ENCODE measurements at places on chromosomes 16 and 17.

GRCh38 chr17:16989230-16989952, 17.5 kb upstream of the TNFRSF13B start:
- no peak for DNase-seq

- no peak for DNase-seq
These were observed 341.2 kb upstream of the ZFHX3 start for GRCh38 chr16:73389085-73389484.

DNA sequence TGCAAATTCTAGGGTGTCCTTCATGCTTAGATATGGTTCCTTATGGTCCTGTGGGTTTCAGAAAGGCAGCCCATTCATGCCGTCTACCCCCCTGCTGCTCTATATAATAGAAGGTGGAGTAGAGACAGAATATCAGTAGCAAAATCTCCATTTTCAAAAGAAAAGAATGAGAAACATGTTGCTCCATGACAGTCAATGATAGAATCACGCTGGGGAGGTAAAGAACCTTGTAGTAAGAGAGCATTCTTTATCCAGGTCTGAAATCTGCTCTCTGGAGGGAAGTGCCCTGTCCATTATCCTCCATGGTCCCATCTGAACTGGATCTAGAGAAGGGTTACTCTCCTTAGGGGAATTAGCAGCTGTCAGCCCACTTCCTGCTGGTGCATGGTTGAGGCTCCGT, 272.8 kb downstream of the WWOX start:
- DNase-seq = no peak

GRCh38 chr16:23062524-23062923, 86.7 kb downstream of the USP31 start:
- no peak for DNase-seq

DNA sequence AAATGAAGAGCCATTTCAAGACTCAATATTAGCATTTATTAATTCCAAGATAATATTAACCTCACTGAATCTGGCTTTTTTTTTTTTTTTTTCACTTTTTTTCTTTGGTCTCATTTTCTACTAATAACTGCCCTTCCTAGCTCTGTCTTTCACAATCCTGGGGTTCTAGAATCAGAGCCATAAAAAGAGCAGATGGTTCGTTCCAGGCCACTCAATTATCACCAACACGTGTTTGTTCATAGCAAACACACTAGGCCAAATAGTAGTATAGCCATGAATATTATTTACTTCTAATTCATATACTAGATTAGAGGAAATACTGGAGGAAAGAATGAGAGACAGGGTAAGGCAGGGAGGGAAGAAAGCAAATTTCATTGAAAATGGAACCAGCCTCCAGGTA, 39.8 kb downstream of the TEX2 start:
- DNase-seq = no peak

- DNase-seq = no peak
These were observed 31.0 kb downstream of the OMG start for GRCh38 chr17:31266042-31266441.

- DNase-seq = no peak
These were observed 40.5 kb upstream of the KLHDC4 start for GRCh38 chr16:87806261-87806640.

- no peak for DNase-seq
These were observed 21.6 kb downstream of the ITPRIPL2 start for GRCh38 chr16:19135201-19135842.

- DNase-seq = no peak
These were observed 129.0 kb downstream of the CCDC144A start for GRCh38 chr17:16818821-16819683.

All from D721Med (cell line).